Neural crest cell (in vitro differentiated cells): ENCODE measurements at places on chromosomes 7 and 10.

DNA sequence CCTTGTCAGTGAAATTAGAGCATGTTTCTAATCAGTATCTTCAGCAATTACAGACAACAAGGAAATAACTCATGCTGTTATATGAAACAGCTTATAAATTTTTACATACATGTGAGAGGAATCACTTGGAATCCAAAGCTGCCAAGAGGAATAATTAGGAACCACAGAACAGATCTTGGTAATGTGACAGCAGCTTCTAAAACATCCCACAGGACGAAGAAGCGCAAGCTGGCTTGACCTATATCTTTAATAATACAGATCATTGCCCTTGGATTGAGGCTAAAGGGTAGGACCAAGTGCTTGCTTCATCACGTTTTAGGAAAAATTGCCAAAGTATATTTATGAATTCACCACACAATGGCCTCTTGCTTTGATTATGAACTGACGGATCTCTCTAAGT lies 869.8 kb downstream of the LRMDA start:
- peaks cover 59% of the 10 kb centered on the region for H3K4me1 ChIP-seq
- H3K36me3 ChIP-seq = no peaks in the 10 kb centered on the region
- H3K4me3 ChIP-seq = no peak overlapping the region
- no peak for DNase-seq
- no peaks in the 10 kb centered on the region for H3K27me3 ChIP-seq
- no peak overlapping the region for H3K27ac ChIP-seq

- no peak overlapping the region for H3K4me3 ChIP-seq
- H3K27ac ChIP-seq = no peak overlapping the region
- H3K36me3 ChIP-seq = no peaks in the 10 kb centered on the region
- no peaks in the 10 kb centered on the region for H3K4me1 ChIP-seq
- DNase-seq = no peak
- no peaks in the 10 kb centered on the region for H3K27me3 ChIP-seq
These were observed 141.7 kb upstream of the SHH start for GRCh38 chr7:155953781-155954549.

DNA sequence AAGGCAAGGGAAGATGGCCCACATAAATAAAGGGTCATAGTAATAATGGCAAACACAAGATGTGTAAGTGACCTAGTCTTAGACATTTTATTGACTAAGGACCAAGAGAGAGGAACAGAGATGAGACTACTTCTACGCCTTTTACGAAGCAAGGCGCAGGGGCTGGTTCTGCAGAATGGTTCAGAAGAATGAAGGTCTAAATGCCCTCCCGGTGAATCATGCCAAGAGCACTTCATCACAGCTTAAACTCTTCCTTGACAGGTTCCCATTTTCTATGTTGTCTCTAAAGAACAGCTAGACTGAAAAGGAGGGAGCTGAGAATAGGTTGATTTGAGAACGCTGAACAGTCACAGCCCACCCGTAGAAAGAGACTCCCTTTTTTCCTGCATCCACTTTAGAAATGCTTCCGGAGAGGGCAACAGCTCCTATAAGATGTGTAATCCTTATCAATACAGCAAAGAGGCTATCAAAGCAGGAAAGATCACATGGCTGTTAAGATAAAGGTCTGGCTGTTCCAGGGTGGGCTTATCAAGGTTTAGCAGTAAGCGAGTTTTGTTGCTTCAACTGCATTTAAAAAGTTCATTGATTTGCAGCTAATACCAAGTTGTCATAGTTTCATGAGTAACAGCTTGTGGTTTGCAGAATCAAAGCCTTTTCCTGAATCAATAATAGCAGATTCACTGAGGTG lies 93.4 kb upstream of the AUTS2 start:
- H3K27ac ChIP-seq = no peak overlapping the region
- H3K4me1 ChIP-seq = peaks cover 6% of the 10 kb centered on the region
- no peak for DNase-seq
- peaks cover 3% of the 10 kb centered on the region for H3K27me3 ChIP-seq

- peak overlapping the region; percentile 51 for H3K4me3 ChIP-seq
- no peak for DNase-seq
- H3K36me3 ChIP-seq = no peaks in the 10 kb centered on the region
- peaks cover 17% of the 10 kb centered on the region for H3K4me1 ChIP-seq
These were observed 3.1 kb downstream of the STX1A start for GRCh38 chr7:73716318-73716890.

DNA sequence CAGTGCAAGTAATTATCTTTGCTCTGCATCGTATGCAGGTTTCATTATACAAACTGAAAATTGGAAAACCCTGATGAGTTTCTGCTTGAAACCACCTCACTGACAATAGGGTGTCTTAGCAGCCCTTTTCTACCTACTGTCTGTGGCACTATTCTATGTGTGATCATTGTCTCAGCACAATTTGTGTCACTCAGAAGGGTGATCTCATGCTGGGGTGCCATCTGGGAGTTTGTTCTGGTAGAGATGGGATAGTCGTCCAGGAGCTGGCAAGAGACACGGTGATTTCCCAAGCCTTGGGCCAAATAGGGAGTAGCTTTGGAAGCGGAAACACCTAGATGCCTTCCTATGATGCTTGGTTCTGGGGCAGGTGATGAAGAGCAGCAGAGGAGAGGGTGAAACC lies 186.3 kb downstream of the FRMD4A start:
- H3K27me3 ChIP-seq = no peaks in the 10 kb centered on the region
- no peaks in the 10 kb centered on the region for H3K4me1 ChIP-seq
- DNase-seq = no peak
- no peak overlapping the region for H3K27ac ChIP-seq
- no peak overlapping the region for H3K4me3 ChIP-seq
- H3K36me3 ChIP-seq = no peaks in the 10 kb centered on the region

GRCh38 chr10:110160081-110160480 lies 47.3 kb upstream of the MXI1 start:
- no peaks in the 10 kb centered on the region for H3K36me3 ChIP-seq
- peaks cover 20% of the 10 kb centered on the region for H3K27me3 ChIP-seq
- H3K4me3 ChIP-seq = no peak overlapping the region
- H3K27ac ChIP-seq = no peak overlapping the region
- no peak for DNase-seq
- H3K4me1 ChIP-seq = no peaks in the 10 kb centered on the region

- H3K27ac ChIP-seq = peak overlapping the region; percentile 72
- no peak for DNase-seq
- H3K4me3 ChIP-seq = peak overlapping the region; percentile 100
- H3K27me3 ChIP-seq = peaks cover 62% of the 10 kb centered on the region
These were observed 6.9 kb downstream of the HNRNPA2B1 start for GRCh38 chr7:26193432-26194207.

DNA sequence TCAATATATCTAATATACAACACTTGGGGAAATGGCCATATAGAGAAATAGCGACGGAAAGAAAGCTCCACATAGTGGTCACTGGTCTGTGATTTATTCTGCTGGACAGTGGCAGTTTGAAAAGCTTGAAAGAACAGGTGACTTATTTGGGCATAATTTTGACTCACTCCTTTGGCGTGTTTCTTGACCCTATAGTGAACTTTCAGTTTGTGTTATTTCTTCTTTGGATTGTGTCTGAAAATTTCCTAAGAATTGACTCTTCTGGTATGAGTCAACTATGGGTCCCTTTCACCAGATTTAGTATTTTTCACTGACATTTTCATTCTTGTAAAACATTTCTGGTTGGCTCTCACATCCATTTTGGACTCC lies 25.8 kb upstream of the IMMP2L start:
- H3K4me1 ChIP-seq = no peaks in the 10 kb centered on the region
- DNase-seq = no peak
- H3K27me3 ChIP-seq = no peaks in the 10 kb centered on the region
- no peak overlapping the region for H3K27ac ChIP-seq
- H3K4me3 ChIP-seq = no peak overlapping the region

- no peaks in the 10 kb centered on the region for H3K4me1 ChIP-seq
- no peaks in the 10 kb centered on the region for H3K36me3 ChIP-seq
- DNase-seq = no peak
These were observed 23.4 kb upstream of the NME8 start for GRCh38 chr7:37825038-37825437.

DNA sequence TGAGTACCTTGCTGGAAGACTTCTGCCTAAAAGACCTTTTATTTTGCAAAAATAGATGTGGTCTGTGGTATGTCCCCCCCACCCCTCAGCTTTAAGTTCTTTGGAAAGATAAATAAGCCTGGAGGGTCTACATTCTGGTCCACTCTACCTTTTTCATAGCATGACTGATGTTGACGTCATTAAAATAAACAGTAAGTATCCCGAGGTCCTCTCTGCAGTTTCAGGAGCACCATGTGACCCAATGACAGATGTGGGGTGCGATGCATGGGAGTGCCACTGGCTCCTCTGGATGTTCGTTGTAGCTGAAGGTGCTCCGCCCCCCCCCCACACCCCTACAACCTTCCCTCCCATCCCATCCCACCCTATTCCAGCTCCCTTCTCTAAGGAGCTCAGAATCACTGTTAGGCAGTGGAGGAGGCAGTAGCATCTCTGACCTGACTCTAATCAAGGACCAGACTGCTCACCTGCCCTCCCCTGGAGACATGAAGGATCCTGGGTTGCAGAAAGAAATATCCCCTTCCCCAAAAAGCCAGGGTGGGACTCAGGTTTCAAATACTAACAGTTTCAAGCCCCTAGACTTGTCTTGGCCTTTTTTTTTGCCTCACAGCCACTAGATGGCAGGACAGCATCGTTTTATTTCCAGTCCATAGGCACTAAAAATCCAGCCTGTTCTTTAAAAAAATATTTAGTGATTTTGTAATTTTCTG lies 25.1 kb downstream of the CASP7 start:
- H3K4me1 ChIP-seq = peaks cover 15% of the 10 kb centered on the region
- no peaks in the 10 kb centered on the region for H3K27me3 ChIP-seq
- H3K36me3 ChIP-seq = no peaks in the 10 kb centered on the region

GRCh38 chr10:101394524-101395133 lies 40.7 kb downstream of the BTRC start:
- no peaks in the 10 kb centered on the region for H3K36me3 ChIP-seq
- no peak for DNase-seq
- H3K27me3 ChIP-seq = no peaks in the 10 kb centered on the region
- no peak overlapping the region for H3K4me3 ChIP-seq

DNA sequence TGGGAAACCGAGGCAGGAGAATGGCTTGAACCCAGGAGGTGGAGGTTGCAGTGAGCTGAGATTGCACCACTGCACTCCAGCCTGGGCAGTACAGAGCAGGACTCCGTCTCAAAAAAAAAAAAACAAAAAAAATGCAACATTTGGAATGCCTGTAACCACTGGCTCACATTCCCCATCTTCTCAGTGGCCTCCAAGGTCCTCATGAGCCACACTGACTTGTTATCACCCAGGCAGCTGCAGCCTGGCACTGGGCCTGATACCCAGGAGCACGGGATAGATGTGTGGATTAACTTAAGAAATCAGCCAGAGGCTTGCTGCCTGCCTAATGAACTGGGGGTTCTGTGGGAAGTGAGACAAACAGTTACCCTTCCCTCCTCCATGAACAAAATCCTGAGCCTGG lies 23.0 kb downstream of the JCAD start:
- DNase-seq = no peak
- no peak overlapping the region for H3K27ac ChIP-seq
- no peak overlapping the region for H3K4me3 ChIP-seq
- H3K36me3 ChIP-seq = no peaks in the 10 kb centered on the region
- no peaks in the 10 kb centered on the region for H3K27me3 ChIP-seq
